ENCODE measurements at places on chromosomes 1 and 21.

DNA sequence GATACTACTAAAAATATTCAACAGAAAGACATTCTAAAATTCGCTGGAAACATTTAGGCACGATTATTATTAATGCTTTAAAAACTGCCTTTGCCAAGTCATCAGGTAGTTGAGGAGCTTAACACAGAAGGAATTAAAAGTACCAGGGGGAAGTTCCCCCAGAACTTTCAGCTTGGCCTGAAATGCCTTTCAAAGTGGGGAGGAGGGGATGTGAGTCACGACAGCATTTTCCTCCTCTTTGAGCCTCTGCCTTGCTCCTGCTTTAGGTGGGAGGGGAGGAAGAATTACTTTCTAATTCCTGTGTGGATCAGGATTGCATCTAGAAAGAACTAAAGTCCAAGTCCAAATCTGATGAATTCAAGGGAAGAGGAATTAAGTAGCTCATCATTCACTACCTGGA is 183.7 kb downstream of the CLIC6 start:
- DNase-seq: no peak

GRCh38 chr1:7042322-7043190 is 257.3 kb downstream of the CAMTA1 start:
- no peak for DNase-seq

DNA sequence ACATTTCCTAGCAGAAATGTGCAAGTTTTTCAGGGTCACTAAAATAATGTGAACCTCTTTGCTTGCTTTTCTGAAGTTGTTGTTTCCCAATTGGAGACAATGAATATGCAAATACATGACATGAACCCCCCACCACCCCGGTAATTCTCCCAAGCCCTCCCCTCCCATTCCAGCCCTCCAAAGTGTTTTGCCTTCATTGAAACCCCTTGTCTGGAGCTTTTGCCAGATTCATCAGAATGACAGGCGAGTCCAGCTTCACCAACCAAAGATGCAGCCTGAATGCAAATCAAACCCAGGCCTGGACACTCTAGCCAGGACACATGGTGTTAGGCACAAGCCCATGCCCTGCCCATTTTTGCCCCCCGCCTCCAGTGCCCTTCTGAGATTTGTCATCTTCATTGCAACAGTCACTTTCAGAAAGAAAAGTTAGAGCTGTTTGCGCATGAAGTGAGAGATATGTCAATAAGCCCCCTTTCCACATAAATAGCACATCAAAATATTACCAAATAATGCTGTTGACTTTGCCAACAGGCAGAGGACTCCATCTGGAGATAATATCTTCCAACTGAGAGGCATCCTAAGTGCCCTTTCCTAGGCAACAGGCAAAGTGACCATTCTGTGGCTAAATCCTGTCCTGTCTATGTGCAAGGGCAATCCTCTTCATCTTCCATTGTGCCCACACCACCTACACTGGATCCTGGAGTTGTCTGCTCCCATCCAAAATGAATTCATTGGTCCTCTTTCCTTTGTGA is 145.6 kb upstream of the NFIA start:
- DNase-seq: no peak

GRCh38 chr1:101236516-101237228 is at the start of gene S1PR1:
S1PR1 (plus strand) TSS chr1:101237019; CDS start chr1:101238985, 1,966 bp downstream.
- DNase-seq: no peak

- DNase-seq: no peak
Observed at GRCh38 chr1:99532276-99532580, 113.7 kb upstream of the PALMD start.

- DNase-seq: no peak
Observed at GRCh38 chr1:81209461-81209860, 591.3 kb upstream of the ADGRL2 start.

DNA sequence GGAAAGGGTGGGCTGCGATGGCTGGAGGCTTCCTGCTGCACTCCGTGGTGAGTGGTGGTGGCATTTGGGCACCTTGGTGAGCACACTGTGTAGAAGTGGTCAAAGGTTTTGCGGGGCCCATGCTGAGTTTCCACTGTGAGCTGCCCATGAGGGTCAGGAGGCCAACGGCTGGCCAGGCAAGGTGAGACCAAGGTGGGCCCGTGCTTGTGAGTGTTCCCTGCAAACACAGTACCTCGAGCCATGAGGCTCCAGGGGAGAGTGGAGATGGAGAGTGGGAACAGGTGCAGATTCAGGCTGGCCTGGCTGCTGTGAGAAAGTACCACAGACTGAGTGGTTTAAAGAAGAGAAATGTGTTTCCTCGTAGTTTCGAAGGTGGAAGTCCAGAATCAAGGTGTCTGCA is 40.8 kb downstream of the AJAP1 start:
- DNase-seq: no peak

DNA sequence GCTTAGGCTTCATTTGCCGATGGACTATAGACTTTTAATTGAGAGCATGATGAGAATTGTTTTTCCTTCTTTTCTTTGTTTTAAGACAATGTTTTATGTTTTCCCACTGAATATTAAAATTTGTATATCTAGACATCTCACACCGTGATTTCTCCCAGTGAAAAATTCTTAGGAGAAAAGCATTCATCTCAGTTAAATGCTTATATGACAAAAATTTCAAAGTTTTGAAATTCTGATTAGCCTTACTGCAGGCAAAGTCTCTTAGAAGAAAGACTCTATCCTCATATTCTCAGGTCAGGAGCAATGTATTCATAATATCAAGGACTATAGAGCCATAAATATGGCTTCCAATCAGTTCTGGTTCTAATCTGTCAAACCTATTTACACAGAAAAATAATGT is 2085.0 kb downstream of the NCAM2 start:
- DNase-seq: no peak

GRCh38 chr1:3352952-3353331 is 101.5 kb upstream of the ARHGEF16 start:
- DNase-seq: no peak

DNA sequence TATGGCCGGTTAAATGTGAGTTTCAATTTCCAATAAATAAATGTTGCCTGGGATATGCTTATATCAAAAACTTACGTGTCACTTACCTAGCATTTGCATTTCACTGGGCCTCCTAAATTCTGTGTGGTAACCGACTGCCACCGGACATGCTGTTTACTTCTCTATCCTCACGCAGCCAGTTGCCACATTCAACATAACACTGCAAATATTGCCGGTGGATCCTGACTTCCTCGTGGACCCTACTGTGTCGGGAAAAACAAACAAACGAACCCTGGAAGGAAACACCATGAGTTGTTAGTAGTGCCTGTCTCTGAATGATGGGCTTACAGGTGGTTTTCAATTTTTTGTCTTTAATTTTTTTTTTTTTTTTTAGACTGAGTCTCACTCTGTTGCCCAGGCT is 54.1 kb downstream of the RIPK4 start:
- DNase-seq: no peak

DNA sequence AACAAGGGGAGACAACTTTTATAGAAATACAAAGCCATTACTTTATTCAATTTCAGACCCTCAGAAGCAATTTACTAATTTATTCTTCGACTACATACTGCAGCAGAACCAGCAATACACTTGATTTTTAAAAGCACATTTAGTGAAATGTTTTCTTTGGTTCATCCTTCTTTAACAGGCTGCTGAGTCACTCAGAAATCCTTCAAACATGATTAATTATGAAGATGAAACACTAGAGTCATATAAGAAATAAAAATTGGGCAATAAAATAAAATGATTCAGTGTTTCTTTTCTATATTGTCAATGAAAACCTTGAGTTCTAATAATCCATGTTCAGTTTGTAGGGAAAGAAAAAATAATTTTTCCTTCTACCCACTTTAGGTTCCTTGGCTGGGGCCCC is 47.0 kb downstream of the CHML start:
- DNase-seq: no peak

DNA sequence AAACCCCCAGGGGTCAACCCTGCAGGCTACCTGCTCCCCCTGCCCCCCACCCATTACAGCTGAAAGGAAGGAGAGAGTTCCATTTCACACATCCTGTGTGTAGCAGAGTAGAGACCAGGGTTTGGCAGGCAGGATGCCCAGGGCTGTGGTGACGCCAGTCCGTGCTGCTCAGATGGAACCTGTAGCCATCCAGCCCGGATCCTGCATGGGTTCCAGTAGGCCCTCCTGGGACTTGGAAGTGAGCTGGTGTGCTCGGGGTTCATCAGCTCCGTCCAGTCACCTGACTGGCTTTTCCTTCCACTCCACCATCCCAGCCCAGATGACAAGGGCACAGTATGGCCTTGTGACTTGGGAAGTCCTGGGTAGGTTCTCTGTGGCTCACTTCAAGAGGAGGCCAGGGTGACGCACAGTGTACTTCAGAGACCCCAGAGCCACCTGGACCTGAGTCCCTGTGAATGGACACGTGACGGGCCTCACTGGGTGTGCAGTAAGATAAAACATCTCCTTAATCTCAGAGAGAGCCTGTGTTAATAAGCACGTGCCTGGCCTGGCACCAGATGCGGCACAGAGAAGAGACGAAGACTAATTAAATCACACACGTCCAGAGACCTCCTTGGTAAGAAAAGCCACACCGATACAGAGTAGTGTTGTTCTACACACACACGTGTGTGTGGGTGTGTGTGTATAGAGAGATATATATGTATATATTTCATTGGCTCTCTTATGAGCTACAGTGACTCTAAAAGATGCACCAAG is 16.0 kb downstream of the ITPKB start:
- no peak for DNase-seq

DNA sequence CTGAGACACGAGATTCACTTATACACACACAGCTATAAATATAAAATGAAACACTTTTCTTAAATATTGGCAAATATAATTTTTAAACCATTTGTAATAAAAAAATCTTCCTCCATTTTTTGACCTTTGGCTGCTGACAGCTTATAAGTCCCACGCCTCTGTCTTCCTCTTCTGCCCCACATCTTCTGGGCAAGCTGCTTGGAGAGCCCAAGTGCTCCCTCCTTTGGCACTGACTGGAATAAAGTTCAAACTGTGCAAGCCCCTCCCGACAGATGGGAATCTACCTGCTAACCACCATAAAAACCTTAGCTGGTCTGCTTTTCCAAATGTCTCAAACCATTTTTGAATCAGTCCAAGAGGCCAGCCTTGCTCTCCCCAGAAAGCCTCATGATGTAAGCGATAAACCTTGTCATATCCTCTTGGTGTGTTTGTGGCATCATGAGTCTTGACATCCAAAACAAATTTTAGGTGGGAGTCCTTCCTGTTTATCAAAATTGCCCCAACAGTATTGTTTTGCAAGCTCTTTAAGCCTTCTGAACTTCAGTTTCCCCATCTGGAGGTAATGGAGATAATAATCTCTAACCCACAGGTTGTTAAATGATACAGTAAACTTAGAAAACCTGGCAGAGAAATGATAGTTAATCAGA is 99.8 kb downstream of the SNX7 start:
- peak; percentile 27 for DNase-seq

GRCh38 chr1:115873184-115873583 is 32.3 kb upstream of the NHLH2 start:
- no peak for DNase-seq

DNA sequence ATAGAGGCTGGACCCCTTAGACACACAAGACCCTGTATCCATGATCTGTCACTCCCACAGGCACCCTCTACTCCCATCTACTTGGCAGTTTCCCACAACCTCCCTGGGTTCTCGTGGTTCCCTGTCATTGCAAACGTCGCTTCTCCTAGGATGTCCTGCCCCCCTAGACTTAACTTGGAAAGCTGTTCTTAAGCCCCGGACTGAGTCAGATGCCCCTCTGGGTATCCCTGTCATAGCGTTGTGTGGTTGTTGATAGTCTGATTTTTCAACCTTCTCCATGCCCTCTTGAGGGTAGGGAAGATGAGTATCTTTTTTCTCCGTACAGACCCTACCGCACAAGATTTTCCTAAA is 11.8 kb downstream of the RCC1 start:
- no peak for DNase-seq

DNA sequence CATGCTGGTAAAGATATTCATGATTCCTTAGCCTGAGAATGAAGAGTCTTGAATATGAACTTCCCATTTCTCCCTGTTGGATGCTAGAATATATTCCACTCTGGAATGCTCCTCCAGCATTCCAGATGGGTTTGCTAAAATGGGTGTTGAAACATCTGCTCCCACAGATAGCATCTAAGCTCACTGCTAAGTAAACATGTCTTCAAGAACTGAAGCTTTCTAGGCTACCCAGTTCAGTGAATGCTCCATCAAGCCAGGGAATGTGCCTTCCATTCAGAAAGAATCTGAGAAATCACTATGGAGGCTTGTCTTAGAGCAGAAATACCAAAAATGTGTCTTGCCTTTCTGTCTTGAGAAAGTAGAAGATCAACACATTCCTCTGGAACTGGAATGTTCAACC is 81.1 kb downstream of the TNFSF18 start:
- no peak for DNase-seq

GRCh38 chr1:7842517-7842916 is 10.3 kb downstream of the UTS2 start:
- DNase-seq: no peak

Data from NT2/D1 (cell line).